Effector CD4-positive, alpha-beta T cell (primary cell): ENCODE measurements at places on chromosomes 16 and 17.

DNA sequence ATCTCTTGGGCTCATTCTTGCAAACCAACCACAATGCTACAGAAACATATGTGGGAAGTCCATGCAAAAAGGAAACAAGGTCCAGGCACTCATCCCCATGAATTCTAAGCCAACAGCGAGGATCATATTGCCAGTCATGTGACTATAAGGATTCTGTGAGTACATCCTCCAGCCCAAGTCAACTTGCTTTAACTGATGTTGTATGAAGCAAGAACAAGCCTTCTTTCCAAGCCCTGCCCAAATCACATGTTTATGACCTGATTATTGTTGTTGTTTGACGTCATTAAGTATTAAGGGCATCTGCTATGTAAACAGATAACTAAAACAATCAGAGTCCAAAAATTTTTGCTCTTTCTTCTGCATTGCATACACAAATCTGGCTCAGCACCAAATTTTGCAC is 78.2 kb upstream of the MON1B start:
- no peak for DNase-seq

DNA sequence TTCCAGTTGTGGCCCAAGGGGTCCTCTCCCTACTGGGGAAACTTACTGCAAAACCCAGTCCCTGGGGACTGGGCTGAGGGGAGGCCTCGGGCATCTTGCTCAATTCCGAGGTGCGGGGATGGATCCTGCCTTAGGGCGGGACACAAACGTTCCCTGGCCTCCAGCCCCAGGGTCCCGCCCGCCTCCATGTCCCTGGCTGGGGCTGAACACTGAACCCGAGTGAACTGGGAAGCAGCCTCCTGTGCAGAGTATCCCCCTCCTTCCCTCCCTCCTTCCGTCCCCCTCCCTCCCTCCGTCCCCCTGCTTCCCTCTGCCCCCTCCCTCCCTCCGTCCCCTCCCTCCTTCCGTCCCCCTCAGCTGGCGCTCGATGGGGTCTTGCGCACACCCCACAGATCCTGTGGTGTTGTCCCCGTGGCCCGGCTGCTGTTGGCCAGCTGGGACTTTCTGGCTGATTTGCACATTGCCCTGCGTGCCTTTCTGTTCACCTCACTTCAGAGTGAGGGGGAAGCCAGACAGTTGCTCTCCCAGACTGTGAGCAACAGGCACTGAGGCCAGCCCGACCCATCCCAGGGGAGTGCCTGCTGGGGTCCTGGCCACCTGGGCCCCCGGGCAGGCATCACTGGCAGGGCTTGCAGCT is 5.5 kb downstream of the TRAF7 start:
- no peak for DNase-seq

GRCh38 chr17:59026176-59026939 is 80.3 kb downstream of the TRIM37 start:
- DNase-seq: no peak

DNA sequence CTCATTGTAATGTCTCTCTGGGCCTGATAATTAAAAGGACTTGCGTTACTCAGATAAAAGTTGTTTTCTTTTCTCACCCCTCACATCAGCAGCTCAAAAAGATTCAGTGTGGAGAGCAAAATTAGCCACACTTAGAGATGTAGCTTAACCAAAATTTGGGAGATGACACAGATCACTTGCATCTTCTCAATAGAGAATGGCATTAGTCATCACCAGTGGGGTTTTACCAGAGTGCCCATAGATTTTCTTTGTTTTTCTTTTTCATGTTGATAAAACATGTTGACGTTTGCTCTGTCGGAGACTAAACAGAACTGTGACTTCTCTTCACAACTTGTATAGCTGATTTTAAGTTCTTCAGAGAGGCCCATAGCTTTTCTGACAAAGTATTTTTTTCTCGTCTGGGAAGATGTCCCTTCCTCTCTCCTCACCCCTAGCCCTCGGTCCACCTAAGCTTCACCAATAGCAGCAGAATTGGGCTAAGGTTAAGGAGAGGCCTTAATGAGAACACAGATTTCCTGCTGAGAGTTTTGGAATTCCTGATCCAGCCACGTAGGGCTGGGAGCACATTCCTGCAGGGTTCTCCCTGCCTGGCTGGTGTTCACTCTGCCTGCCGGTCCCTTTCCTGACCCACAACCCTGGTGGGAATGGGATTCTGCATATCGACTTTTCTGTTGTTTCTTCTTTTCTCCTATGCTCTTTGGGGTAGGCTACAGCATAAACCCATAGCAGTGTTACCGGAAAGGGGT is 92.6 kb downstream of the CACNG3 start:
- no peak for DNase-seq

GRCh38 chr17:292531-293382 is 59.9 kb downstream of the RPH3AL start:
- DNase-seq: no peak
